ENCODE measurements at places on chromosomes 1 and 21.

GRCh38 chr1:175072099-175072951 is 4.7 kb downstream of the TNN start:
- DNase-seq = peak; percentile 62

DNA sequence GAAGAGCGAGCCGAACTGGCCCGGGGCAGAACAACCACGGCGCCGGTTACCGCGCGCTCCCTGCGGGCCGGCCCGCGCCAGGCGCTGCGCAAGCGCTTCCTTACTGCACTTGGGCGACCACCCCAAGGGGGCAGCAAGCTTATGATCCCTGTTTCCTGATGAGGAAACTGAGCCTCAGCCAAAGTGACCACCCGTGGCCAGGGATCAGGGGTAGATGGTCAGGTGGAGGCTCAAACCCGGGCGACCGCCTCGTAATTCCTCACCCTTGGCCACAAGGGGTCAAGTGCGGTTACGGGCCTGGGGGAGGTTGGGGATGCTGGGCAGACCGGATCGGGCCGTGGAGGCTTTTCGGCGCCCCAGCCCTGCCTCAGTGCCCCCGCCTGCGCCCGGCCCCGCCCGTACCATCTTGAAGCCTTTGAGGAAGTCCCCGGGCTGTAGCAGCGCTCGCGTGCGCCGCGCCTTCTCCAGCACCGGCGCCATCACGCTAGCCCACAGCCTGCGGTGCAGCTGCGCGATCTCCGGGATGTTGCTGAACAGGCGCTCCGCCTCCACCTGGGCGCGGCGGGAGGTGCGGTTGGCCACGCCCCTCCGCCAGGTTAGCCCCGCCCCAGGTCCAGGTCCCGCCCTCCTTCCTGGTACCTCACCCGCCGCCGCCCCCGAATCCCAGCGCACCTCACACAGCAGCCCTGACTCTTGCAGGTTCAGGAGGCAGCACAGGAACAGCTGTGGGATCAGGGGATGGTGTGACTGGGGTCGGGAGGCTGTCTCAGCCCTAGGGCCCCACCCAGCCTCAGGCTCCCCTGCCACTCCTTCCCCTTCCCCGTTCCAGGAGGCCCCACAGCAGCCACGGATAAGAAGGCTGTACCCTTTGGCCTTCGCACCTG is 5.4 kb upstream of the TNFRSF25 start:
- no peak for DNase-seq

GRCh38 chr1:172005856-172006255 is 164.6 kb downstream of the DNM3 start:
- DNase-seq = no peak

GRCh38 chr1:156470473-156470872 is 30.1 kb downstream of the MEF2D start:
- DNase-seq = no peak

GRCh38 chr1:197690074-197690473 is 85.2 kb downstream of the DENND1B start:
- DNase-seq = no peak

- peak; percentile 83 for DNase-seq
These were observed 146.0 kb downstream of the RERE start for GRCh38 chr1:8671306-8671917.

DNA sequence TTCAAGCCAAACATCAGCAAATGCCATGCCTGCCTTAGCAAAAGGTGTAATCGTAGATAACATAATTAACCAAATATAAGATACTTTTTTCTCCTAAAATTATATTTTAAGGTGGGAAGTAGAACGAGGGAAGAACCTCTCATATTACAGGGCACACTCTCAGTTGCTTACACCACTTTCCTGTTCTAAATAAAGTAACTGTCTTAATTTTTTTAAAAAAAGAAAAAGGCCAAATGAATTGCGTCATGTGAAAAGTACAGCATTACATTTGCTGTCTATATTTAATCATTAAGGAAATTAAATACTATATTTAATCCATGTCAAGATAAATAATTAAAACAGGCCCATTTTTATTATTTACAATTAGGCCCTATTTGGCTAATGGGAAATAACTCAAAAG is 23.7 kb downstream of the JAK1 start:
- no peak for DNase-seq

GRCh38 chr1:232319518-232320210 is 310.3 kb downstream of the SIPA1L2 start:
- no peak for DNase-seq

- DNase-seq = peak; percentile 65
These were observed 240.1 kb downstream of the DISC1 start for GRCh38 chr1:231866392-231867331.

GRCh38 chr1:158945061-158945460 is 13.7 kb downstream of the PYHIN1 start:
- DNase-seq = peak; percentile 14

DNA sequence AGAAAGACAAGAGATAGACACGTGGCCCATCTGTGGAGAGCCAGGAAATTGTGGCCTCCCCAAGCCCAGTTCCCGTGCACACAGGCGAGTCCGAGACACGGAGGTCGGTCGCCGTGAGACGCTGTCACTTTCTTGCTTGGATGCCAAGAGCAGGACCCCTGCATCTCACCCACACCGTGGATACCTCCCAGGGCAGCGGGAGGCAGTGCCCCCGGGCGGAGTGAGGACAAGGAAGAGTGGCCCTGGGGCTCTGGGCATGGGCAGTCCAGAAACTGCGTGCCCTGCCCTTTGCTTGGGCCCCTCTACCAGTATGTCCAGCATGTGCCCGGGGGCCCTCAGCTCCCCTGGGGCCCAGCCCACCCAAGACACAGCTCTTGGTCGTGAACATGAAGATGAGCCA is 24.7 kb upstream of the ARHGEF16 start:
- DNase-seq = no peak

- DNase-seq = peak; percentile 84
These were observed 388.8 kb downstream of the NTNG1 start for GRCh38 chr1:107529511-107530149.

DNA sequence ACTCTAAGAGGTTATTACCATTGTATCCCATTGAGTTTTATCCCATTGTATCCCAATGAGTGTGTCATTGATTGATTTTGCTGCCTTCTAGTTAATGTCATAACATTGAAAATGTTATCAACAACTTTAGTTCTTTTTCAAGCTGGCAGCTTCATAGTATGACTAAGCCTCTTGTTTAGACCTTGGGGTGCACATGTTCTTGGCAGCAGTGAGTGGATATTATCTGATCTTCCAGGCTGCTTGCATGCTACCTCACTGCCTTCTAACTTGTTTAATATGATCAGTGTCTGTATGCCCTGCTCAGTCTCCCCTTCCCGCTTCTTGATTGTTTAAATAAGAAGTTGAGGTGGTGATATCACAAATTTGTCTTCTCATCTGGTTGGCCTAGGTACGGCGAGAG is 24.6 kb downstream of the NTPCR start:
- no peak for DNase-seq

DNA sequence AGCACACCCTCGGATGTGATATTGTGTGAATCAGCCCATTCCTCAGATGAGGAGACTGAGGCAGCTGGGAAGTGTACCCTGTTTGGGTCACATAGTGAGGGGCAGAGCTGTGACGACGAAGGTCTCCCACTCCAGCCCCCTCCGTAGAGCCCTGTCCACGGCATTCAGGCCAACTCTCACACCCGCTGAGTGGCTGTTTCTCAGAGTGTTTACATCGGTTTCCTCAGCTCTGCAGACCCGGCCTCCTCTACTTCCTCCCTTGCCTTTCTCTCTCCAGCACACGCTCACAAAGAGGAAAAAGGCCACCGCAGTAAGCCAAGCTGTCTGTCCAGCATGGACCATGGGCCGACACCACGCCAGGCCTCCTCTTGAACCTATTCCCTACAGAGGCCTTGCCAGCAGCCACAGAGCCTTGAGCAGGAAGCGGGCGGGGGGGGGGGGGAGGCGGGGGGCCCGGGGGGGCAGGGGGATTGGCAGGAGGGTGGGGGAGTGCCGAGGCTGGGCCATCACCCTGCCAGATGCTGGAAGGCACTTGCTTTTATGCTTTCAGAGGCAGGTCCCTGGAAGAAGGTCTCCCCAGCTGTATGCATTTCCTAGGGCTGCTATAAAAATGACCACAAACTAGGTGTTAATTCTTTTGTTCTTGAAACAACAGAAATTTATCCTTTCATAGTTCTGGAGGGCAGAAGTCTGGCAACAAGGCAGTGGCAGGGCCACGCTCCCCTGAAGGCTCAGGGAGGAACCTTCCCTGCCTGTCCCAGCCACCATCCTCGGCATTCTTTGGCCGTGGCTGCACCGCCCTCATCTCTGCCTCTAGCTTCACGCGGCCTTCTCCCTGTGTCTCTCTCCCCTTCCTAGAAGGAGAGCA is 178.4 kb downstream of the PSMG1 start:
- no peak for DNase-seq

DNA sequence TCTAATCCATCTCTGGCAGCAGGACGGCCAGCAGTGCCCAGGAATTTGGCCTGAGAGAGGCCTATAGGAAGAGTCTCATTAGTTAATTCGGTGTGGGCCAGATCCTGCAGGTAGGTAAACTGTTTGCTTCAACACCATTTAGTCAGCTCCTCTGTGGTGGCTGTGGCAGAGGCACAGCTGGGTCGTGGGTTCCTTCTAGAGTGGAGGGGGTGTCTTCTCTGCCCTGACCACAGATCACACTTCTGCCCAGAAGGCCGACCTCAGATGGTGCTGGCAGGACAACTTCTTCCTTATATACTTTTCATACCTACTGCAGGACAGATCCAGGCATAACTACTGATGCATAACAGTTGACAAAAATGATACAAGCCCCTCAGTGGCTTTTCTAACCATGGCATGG is 281.4 kb downstream of the RPS6KC1 start:
- no peak for DNase-seq

DNA sequence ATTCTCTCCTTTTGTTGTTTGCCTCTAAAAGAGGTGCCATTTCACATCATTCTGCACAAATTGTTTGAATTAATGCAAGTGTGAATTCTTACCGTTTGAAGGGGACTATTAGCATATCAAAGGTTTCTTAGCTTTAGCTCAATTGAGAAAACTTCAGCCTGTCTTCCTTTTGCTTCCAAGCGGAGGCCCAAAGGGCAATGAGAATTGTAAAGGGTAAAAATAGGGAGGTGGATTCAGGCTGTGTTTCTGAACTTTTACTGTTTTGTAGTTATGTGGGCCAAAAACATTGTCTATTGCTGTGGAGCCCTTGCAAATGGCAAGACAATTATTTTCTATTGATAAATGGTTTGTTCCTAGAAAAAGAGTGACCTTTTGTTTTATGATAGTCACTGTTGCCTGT is 3.6 kb downstream of the ADGRL2 start:
- peak; percentile 12 for DNase-seq

- no peak for DNase-seq
These were observed 207.4 kb upstream of the NRIP1 start for GRCh38 chr21:15272171-15272570.

DNA sequence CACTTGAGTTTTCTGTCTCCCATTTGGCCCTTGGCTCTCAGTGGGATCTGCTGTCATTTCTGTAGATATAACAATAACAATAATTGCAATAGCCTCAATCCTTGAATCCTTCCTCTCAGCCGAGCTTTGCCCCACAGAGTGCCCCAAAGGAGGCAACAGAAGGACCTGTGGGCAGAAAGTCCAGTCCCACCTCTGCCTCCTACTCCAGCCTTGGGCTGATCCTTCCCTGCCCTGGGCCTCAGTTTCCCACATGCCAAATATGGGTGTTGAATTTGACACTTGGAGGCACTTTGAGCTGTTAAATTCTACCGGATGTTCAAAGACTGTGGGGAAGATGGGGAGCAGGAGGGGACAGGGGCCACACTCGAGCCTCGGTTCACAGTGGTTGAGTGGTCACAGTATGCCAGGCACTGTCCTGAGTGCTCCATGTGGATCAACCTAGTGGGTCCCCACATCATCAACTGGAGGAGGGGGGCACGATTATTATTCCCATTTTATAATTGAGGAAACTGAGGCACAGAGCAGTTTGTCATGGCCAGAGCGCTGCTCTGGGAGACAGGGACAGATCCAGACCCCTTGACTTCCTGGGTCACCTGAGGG is 307.1 kb downstream of the MATN1 start:
- DNase-seq = no peak

DNA sequence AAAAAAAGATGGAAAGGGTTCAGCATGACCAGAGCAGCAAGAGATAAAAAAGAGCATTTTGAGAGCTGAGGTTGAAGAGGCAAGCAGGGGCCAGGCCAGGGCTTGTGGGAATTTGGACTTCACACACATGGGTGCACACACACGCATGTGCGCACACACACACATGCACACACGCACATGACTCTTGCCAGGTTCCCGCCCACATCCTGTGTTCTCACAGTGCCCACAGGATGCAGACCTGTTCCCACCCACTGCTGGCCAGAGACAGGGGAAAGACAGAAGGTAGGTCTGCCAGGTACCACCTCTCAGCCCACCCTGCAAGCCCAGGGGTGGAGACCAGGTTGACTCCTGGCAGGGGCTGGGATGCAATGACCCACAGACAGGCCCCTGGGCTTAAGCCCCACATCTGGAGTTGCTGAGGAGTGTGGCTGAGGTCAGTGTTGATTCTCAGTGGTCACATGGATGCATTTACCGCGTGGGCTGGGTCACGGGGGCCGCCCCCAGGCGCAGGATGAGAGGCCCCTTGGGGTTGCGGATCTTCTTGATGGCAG is 4.4 kb downstream of the COL16A1 start:
- no peak for DNase-seq

DNA sequence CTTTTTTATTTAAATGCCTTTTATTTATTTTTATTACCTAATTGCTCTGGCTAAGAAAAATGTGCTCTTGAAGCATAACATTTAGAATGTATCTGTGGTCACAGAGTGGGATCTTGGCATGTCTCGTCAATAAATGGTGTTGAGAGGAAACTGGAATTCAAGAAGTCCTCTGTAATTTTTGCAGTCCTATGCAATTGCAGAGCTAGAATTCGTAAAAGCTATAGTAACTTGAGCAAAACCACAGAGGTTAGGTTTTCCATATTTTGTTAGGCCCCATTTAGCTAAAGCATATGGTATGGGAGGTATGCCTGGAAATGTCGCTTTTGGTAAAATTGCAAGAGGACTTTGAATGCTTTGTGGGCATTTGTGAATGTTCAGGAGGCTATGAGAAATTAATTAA is 466.7 kb upstream of the NFIA start:
- DNase-seq = no peak

DNA sequence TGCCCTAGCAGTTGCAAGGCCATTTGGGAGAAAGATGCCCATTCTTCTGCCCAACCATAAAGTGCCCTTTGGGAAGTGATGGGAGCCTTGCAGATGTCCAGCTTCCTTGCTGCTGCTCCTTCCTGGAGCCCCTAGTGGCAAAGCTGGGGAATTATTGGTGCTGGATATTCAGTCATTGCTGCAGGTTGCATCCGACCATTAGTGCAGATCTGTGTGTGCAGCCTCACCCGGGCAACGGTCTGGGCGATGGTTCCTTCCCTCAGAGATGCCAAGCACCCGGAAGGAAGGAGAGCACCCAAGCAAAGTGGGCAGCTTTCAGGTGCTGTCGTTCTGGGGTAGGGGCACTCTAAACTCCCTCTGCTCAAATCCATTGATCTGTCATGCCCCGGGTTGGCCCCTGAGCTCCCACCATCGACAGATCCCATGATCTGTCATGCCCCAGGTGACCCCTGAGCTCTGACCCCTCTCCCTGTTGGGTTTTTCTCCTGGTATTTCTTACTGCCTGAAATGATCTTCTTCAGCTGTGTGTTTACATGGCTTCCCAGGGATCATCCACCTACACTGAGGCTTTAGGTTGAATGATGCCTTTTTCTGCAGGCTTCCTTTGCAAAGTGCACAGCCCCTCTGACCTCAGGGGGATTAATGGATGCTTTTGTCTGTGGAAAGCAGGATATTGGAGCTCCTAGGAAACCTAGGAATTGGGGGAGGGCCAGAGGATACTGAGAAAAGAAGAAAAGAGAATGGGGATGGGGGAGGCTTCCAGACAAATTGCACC is 467.5 kb downstream of the PTPRU start:
- peak; percentile 52 for DNase-seq

GRCh38 chr1:17293681-17294425 is 14.1 kb upstream of the PADI4 start:
- no peak for DNase-seq
